ENCODE measurements at places on chromosomes 7 and 10. TPM values are rescaled to one million over a fixed set of nuclear protein-coding genes. Genes with fewer than 3 reads are reported as not detected.

PIK3AP1 gene
- 0.89 TPM for total RNA-seq

CLDN3 gene
- total RNA-seq = not detected

CEP55 gene
- total RNA-seq = 23.3 TPM

STAM gene
- 22.3 TPM for total RNA-seq

SPDYE2B gene
- not detected for total RNA-seq

CLRN3 gene
- total RNA-seq = not detected

TMEM213 gene
- total RNA-seq = not detected

ADRB1 gene
- not detected for total RNA-seq

CACNB2 gene
- total RNA-seq = under 0.01 TPM

DKK1 gene
- 266 TPM for total RNA-seq

CHRM2 gene
- 6.2 TPM for total RNA-seq

NPFFR1 gene
- not detected for total RNA-seq

HYAL4 gene
- total RNA-seq = not detected

UNCX gene
- total RNA-seq = not detected

BLNK gene
- not detected for total RNA-seq

MKRN1 gene
- 60.3 TPM for total RNA-seq

EGR2 gene
- 2.3 TPM for total RNA-seq

THSD7A gene
- total RNA-seq = 0.30 TPM

CYP17A1 gene
- not detected for total RNA-seq

CFAP69 gene
- total RNA-seq = 5.0 TPM

PDLIM1 gene
- total RNA-seq = 7.9 TPM

SNCG gene
- total RNA-seq = 3.3 TPM

ADAMTS14 gene
- 3.6 TPM for total RNA-seq

SLK gene
- total RNA-seq = 43.1 TPM

STEAP2 gene
- 9.2 TPM for total RNA-seq
